NCI-H1417 (cell line): ENCODE measurements at places on chromosomes 6 and 20.

DNA sequence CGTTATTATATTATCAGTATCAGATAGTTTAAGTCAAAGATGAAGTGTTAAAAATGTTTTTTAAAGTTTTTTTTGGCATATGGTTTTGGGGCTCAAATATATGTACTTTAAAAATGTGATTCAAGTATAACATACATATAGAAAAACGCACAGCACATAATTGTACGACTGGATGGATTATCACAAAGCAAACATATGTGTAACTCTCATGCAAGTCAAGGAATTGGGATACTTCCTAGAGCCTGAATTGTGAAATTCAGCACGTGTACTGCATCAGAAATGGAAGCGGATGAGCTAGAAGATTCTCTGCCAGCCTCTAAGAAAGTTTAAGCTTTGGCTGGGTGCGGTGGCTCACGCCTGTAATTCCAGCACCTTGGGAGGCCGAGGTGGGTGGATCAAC is 340.9 kb downstream of the PRL start:
- no peak for DNase-seq

- DNase-seq: no peak
These were observed 12.1 kb downstream of the MANBAL start for GRCh38 chr20:37301558-37301957.

GRCh38 chr20:19137641-19138040 is 74.8 kb upstream of the SLC24A3 start:
- DNase-seq: peak; percentile 57

DNA sequence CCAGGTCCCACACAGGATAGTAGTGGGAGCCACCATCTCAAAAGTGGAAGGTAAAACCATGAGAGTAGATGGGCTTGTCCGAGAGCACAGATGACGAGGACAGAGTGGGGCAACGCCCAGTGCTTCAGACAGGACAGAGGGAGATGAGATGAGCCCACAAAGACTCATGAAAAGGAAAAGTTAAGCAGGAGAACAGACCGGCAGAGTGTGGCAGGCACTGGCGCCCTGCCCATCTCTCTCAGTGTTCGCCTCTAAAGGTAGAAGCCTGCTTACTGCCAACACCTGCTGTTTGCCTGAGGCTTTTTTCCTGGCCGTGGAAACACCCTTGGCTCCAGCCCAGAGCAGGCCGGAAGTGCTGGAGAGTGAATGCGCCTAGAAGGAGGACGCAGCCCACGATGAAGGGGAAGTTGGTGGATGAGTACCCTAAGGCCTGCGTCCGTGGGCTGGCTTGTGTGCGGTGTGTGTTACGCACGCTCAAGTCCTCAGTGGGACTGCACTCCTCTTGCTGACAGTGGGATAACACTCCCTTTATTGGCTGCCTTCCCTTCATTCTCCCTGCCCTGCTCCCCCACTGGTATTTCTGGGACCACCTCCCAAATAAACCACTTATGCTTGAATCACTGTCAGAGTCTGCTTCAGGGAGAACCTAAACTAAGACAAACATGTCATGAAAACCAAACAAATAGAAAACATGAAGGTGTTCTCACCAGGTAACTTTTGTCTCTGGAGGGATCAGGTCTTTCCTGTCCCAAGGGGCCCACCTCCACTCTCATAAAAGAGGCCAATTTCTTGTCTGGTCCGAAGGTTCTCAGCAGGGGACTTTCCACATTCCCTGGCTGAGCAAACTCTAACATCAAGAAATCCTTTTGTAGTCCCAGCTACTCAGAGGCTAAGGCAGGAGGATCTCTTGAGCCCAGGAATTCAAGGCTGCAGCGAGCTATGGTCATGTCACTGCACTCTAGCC is 9.1 kb upstream of the FOXP4 start:
- peak; percentile 92 for DNase-seq

GRCh38 chr6:135002229-135002844 is 52.3 kb downstream of the HBS1L start:
- DNase-seq: no peak
